Panc1 (cell line): ENCODE measurements at places on chromosomes 3 and 15. TPM values are rescaled to one million over a fixed set of nuclear protein-coding genes. Genes with fewer than 3 reads are reported as not detected.

- DNase-seq: no peak
These were observed 80.9 kb downstream of the RAP2B start for GRCh38 chr3:153242896-153243295.

DNA sequence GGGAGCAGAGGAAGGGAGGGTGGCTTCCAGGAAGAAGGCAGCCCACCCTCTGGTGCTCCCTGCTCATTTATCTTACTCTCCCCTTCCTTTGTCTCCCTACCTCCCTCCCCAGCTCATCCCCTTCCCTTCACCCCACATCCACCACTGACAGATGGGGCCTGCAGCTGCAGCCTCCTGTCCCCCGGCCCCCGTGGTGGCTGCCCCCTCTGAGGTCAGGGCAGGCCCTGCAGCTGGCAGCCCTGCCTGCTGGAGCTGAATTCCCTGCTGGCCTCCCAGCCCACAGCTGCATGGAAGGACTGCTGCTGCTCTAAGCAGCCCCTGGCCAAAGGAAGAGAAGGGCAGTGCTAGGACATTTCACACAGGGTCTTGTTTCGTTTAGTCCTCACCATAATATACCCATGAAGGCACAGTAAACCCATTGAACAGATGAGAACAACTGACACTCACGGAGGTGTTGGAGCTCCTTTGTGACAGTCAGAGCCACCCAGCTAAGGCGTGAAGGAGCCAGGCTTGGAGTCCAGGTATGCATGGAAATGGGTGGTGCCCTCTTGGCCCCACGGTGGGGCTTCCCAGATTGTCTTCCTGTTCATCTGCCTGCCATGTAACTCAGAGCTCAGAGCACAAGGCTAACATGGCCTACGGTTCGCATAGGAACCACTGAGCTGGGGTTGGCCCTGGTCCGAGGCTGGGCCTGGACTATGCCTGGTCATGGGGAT is 121.7 kb upstream of the PRR20G start:
- no peak for DNase-seq

The CSPG5 gene
- 3.2 TPM for total RNA-seq

GRCh38 chr3:19994796-19995195 is 17.3 kb downstream of the PP2D1 start:
- DNase-seq: no peak

DNA sequence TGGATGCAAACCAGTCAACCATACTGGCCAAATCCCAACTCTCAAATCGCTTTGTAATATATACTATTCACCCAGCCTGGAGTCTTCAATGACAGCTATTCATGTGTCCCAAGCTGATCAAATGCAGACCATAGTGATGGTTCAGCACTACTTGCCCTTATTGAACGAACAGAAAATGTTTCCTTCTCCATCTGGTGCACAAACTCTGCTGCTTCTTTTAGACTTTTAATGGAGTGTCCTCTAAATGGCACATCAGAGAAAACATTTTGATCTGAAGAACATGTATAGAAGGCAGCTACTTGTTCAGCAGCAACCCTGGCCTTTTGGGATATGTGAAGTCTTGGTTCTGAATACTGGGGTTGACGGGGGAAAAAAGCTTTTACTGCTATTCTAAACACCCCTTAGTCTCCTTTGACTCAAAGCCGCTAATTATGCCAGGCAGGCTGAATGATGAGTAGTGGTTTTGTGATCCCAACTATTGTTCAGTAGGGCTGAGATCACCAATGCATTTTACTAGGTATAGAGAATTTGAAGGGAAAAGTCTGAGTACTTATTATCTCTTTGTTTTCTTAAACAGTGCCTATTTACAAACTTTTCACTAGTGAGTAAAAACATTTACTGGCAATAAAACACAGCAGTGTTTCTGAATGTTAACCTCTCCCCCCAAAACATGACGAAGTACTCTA is 781.2 kb downstream of the ROBO1 start:
- DNase-seq: no peak
